ENCODE measurements at places on chromosomes 3 and 15.

DNA sequence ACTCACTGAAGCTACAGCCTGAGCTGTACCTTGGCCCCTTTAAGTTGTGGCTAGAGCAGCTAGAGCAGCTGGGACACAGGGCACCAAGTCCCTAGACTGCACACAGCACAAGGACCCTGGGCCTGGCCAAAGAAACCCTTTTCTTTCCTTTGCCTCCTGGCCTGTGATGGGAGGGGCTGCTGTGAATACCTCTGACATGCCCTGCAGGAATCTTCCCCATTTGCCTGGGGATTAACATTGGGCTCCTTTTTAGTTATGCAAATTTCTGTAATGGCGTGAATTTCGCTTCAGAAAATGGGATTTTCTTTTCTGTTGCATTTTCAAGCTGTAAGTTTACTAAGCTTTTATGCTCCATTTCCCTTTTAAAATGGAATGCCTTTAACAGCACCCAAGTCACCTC is 611.2 kb upstream of the ARPP21 start:
- no peak for DNase-seq

GRCh38 chr15:65067645-65068402 is at the start of gene RASL12:
Gene RASL12 (minus strand): TSS chr15:65067991. CDS start chr15:65067835, 156 bp downstream.
- peak; percentile 25 for DNase-seq

DNA sequence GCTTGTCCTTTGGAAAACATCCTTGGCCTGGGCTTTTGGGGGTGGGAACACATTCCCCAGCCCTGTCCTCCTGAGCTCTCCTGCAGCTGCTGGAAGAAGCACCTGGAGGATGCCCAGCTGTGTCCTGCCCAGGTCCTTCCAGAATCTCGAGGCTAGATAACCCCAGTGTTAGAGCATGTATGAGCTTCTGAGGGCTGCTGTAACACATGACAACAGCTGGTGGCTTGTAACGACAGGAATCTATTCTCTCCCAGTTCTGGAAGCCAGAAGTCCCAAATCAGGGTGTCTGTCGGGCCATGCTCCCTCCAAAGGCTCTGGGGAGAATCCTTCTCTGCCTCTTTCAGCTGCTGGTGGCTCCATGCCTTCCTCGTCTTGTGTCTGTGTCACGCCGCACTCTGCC is 403.6 kb upstream of the C2CD4B start:
- DNase-seq, result no peak

DNA sequence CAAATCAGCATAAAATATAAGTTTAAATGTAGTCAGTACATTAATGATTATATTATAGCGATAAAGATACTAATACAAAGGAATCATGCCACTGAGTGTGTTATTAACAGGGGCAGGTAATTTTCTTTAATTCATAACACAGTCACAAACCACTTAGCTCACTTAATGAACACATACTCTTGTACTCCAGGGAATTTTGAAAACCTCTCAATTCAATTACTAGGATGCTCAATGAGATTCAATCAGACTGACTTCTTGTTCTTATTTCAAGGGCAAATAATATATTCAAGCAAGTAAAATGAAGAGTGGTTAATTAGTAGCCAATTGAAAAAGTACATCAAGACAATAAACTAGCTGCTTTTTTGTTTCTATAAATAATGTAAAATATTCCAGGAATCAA is 5.8 kb upstream of the SUCNR1 start:
- no peak for DNase-seq

- DNase-seq, result no peak
These were observed 86.9 kb downstream of the PEX5L start for GRCh38 chr3:179949869-179950268.

- no peak for DNase-seq
These were observed 8.3 kb downstream of the IL5RA start for GRCh38 chr3:3101660-3102458.

DNA sequence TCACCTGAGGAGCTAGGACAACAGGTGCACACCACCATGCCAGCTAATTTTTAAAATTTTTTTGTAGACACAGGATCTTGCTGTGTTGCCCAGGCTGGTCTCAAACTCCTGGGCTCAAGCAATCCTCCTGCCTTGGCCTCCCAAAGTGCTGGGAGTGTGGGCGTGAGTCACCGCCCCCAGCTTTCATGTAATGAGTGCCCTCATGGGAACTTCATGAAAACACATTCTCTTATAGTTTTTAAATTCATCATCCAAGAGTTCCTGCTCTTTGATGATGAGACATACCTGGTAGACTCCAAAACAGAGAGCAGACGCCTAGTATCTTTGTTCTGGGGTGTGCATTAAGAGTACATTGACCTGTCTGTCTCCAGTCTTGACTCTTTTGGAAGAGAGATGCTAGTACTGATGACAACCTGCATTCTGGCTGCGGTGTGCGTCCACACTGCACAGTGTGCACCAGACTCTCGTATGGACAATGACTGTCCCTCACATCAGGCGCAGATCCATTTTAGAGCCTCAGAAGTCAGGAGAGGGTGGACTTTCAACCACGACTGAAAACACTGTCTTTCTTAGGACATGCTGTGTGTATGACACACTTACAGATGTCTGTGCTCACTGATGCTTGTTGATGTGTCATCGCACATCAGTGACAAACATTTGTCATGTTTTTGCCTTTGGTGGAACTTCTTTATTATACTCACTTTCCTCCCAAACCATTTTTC is 2.0 kb downstream of the NRROS start:
- DNase-seq, result no peak

- peak; percentile 59 for DNase-seq
These were observed 376.8 kb upstream of the THBS1 start for GRCh38 chr15:39204031-39204430.

- DNase-seq, result peak; percentile 93
These were observed 2.0 kb downstream of the WNT5A start for GRCh38 chr3:55484801-55485791.

- no peak for DNase-seq
These were observed 26.5 kb upstream of the ACTC1 start for GRCh38 chr15:34821831-34822230.

GRCh38 chr3:159821736-159822135 is 166.9 kb upstream of the IL12A start:
- no peak for DNase-seq

DNA sequence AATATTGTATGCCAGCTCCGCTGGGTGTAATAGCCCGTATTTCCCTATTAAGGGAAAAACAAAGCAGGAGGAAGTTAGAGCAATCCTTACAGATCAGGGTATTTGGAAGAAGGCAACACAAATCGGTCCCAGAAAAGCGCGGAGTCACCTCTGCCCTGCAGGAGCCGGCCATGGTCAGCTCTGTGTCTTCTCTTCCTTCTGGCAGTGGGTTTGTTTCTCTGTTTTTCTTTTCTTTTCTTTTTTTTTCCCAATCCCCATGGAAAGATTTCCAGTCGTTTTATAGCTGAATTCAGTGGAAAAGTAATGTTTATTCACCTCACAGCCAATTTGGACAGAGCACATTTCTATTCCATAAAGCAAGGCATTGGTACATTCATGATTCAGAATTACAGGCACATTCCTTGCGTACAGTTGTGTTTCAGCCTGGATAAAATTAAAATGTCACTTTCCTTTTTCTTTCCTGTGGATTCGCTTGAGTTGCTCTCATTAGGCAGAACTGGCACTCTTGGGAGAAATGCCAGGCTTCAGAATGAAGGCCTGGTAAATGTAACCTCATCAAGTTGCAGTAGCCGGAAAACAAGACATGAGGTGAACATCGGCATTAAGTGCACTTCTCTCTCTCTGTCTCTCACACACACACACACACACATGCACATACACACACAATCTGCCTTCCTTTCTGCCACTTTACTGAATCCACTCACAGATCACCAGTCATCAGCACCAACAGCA is 204.5 kb upstream of the UBE2E1 start:
- DNase-seq, result peak; percentile 34

DNA sequence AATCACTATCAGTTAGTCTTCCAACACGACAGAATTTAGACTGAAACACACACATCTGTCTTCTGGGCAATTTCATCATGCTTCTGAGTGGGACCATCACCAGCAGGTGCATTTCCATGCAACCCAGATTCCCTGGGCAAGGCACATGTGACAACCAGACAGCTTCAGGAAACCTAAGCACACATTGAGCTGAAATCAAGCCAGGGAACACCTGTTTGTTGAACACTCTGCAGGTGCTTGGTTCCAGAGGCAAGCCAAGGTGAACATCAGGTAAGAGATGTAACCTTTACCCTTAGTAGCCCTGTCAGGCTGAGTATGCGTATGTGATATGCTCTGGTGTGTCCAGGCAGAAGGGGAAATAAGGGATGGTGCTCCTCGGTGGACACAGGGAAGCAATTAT is 3.3 kb upstream of the PSMD2 start:
- no peak for DNase-seq

DNA sequence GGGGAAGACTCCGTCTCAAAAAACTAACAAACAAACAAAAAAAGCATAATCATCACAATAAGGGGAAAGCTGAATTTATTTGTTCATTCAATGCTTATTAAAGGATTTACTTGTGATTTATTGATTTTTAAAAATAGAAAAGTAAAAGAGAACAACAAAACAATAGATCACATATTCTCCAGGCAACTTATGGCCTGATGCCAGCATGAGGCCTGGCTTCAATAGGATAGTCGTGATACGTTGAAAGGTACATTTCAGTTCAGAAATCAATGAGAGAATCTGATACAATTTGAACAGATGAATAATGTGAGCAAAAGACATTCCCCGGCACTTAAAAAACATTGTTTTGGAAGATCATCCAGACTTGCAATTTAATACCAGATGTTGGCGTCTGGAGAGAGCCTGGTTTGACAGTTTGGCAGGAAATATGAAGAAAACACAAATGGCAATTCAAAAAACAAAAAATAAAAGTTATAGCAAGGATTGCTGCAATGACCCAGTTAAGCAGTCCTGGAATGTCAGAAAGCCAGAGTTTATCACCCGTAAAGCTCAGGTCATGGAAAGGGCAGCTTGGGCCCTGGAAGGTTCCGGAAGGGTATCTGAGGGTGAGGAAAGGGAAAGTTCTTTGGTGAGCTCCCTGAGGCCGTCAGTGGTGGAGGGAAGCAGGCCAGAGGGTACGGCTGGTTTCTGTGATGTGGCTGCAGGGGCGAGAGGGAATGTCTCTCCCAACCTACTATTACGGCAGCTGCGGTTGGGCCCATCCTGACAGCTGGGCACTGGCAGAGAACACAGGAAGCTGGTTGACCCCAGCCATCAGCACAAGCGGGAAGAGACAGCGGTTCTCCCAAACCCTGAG is 230.2 kb upstream of the HES1 start:
- no peak for DNase-seq

- no peak for DNase-seq
These were observed 18.1 kb upstream of the CACNA2D2 start for GRCh38 chr3:50521572-50521971.

- DNase-seq, result no peak
These were observed 58.8 kb upstream of the FAM3D start for GRCh38 chr3:58725326-58725853.

GRCh38 chr15:74631408-74631807 is 15.8 kb downstream of the CLK3 start:
- DNase-seq, result no peak

DNA sequence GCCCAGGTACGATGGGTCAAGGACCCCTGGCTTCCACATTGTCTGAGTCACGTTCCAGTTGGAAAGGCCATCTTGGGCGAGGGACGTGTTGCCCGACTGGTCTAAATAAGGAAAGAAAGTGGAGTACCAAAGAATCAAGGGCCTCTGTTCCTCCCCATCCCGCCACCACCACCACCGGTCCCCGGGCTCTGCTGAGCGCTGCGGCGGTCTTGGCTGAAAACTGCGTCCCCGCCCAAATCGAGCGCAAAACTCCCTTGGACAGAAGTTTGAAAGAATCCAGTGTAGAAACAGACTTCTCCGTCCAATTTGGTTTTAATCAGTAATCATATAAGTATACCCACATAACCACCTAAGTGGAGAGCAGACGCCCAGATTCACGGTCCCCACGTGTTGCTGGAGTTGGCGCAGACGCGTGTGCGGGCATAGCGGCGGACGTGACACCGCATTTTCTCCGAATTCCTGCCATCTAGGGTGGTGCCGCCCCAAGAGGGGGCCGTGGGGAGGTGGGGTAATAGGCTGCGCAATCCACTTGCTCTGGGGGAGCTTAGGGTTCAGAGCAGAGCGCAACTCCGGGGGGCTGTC is 243.8 kb upstream of the TOPAZ1 start:
- no peak for DNase-seq

DNA sequence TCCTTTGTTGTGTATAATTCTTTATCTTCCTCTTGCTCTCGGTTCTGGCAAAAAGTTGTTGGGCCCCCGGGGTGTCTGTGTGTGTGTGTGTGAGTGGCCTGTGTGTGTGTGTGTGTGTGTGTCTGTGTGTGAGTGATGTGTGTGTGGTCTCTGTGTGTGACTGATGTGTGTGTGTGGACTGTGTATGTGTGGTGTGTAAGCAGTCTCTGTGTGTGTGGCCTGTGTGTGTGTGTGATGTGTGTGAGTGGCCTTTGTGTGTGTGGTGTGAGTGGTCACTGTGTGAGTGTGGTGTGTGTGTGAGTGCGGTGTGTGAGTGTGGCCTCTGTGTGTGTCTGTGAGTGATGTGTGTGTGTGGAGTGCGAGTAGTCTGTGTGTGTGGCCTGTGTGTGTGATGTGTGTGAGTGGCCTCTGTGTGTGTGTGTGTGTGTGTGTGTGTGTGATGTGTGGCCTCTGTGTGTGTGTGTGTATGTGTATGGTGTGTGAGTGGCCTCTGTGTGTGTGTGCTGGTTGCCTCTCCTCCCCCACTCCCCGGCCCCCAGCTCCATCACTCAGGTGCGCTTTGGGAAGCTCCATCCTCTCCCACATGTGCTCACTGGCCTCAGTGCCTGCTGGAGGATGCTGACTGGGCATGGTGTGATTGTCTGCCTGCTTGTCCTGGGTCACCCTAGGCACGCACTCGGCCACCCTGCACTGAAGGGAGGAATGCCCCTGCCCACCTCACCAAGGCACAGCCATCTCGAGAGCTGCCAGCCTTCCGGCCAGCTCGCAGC is 8.8 kb downstream of the LINGO1 start:
- DNase-seq, result no peak

- DNase-seq, result peak; percentile 65
These were observed 95.8 kb downstream of the P3H2 start for GRCh38 chr3:190024912-190025311.

DNA sequence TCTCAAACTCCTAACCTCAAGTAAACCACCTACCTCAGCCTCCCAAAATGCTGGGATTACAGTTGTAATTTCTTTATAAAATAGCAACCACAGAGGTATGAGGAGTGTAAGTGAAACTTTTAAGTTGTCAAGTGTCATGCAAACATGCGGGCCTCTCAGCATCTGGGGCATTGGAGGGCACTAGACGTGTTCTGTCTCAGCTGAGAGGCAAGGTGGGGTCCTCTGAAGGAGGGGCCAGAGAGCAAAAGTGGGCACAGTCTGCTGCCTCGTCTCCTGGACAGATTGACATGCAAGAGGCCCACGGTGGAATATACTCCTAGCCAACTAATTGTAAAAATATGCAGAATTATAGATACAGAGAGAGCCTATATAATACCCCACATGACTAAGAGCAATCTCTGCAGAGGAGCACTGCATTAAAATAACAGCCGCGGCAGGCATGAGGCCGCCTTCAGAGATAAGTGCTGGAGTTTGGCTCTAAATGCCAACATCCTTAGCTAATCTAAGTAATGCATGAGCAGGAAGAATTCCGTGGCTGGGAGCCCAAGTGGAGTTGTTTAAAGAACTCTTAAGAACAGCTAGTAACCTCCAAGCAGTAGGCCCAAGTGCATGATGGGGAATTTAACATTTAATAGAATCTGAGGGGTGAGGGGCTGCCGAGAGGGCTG is 87.8 kb upstream of the RNU6-1 start:
- DNase-seq, result peak; percentile 96
